ENCODE measurements at places on chromosomes 13 and 19.

- DNase-seq = no peak
Observed at GRCh38 chr19:8578642-8579265, 1.5 kb upstream of the MYO1F start.

GRCh38 chr19:18493440-18494266, 28.2 kb downstream of the ELL start:
- DNase-seq = no peak

GRCh38 chr19:49663224-49663623, 2.4 kb downstream of the IRF3 start:
- no peak for DNase-seq

- DNase-seq = no peak
Observed at GRCh38 chr13:40876020-40876738, 86.8 kb downstream of the SLC25A15 start.

GRCh38 chr13:100535426-100536135, 53.0 kb downstream of the GGACT start:
- no peak for DNase-seq

DNA sequence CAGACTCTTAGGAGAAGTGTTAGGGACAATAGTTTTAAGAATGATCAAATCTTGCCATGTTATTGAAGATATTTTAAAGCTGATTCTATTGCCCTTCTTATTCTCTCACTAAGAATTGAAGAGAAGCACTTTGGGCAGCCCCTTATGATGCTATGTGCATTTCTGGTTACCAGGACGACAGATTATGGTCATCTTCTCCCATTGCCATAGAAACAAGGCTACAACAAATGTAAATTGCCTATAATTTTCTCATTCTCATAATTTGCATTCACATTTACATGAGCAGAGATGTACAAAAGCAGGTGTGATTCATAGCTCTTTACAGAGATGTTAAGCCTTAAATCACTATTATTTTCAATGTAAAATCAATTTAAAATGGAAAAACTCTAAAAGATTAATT, 137.3 kb upstream of the PCDH9 start:
- DNase-seq = no peak

DNA sequence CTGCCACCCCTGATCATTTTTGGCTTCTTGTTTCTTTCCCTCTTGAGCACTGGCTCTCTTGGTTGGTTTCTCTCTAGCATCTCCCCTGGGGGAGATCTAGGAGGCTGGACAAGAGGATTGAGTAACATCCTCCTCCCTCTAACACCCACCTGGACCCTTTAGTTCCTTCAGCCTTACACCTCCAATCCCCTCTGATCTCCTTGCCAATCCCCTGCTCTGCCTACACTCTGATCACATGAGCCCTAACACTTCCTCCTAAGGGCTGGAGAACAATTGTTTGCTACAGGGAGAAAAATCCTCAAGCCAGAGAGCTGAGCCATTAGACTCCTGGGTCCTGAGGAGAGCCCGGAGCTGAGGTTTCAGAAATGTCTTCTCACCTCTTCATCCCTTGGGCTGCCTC, 65.9 kb upstream of the ADGRL1 start:
- DNase-seq = no peak

GRCh38 chr19:17052439-17052838, 22.8 kb downstream of the HAUS8 start:
- no peak for DNase-seq

DNA sequence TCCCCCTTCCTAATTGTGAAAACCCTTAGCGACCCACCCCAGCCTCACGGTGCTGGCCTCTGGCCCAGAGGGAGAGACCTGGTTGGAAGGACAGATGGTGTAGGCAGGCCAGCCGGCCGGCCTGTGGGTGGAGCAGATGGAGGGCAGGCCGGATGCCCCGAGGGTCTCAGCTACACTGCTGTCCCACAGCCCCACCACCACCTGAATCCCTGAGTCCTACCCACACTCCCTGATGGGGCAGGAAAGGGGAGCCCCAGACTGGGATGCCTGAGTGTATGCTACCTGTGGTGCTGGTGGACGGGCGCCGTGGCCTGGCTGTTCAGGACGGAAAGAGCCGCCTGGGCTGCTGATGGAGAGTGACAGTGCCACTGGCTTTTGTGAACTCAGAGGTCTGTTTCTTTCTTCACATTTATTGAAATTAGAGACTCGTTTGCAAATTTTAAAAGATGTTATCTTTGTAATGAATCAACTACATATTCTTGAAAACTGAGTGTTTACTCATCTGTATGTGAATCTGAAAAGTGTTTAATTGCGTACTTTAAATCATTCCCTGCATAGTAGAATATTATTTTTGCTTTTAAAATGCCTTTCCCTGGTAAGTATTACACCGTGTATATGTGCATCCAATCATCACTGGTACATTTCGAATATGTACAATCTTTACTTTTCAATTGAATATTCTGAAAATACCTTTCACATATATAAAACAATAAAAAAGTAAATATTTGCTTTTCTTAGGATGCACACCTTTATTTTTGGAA, 35.7 kb downstream of the TFDP1 start:
- no peak for DNase-seq

DNA sequence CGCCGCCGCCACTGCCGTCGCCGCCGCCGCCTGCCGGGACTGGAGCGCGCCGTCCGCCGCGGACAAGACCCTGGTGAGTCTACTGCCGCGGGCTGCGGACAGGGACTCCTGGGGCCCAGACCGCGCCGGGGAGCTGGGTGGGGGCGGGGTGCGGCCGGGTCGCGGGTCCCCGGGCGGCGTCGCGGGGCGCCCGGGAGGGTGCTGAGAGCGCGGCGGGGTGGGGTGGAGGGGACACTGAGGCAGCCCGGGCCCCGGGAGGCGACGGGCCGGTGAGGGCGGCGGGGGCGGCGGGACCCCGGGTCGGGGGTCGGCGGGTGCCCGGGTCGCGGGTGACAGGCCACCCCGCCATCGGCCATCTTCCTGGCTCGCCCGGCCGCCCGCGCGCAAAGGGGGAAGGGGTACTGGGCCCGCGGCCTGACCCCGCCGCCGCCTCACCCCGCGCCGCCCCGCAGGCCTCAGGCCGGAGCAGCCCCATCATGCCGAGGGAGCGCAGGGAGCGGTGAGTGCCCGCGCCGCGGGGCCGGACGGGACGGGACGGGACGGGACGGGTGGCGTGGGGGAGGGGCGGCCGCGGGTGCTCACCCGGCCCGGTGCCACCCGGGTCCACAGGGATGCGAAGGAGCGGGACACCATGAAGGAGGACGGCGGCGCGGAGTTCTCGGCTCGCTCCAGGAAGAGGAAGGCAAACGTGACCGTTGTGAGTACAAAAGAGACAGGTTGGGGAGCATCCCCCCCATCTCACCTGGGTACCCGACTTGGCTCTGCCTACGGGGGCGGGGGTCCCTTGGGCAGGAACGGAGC, 489 bp downstream of the CCNE1 start:
- no peak for DNase-seq

DNA sequence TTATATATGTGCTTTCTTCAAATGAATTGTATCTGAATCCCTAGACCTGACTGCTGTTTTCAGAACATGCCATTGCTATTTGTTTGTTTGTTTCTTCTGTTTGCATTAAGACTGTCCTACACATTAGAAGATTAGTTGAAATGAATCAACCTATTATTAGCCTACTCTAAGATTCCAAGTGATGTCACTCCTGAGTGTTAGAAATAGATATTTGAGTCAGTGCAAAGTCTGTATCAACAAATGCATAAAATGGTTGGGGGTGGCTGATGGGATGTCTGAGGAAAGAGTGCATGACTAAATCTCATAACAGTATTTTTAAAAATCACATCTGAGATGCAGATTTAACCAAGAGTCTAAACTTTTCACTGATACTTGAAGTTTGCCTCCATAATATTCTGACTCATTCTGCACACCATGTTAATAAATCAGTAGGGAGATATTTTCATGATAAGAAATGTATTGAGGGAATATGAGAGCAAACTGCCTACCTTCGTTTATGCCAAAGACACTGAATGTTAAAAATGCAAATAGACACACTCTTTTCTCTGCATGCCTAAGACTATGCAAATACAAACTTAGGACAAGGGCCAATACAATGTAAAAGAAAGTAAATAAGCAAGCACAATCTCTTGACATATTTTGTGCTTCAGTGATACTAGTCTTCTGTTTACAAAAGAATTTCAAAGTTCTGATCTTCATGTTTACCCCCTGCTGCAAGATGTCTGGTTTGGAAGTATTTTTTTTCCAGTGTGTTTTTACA, 253.3 kb downstream of the LIG4 start:
- no peak for DNase-seq

GRCh38 chr13:27081893-27082679, 89.5 kb downstream of the USP12 start:
- no peak for DNase-seq

GRCh38 chr13:82358284-82358683, 1524.0 kb downstream of the SLITRK1 start:
- no peak for DNase-seq

- DNase-seq = no peak
Observed at GRCh38 chr19:5313307-5313706, 27.3 kb downstream of the PTPRS start.

GRCh38 chr13:21526707-21527540, 67.8 kb upstream of the ZDHHC20 start:
- DNase-seq = no peak

GRCh38 chr19:18685597-18686190, 2.2 kb downstream of the CRTC1 start:
- no peak for DNase-seq

- DNase-seq = peak; percentile 61
Observed at GRCh38 chr13:107373551-107373950, 805.6 kb upstream of the ARGLU1 start.

DNA sequence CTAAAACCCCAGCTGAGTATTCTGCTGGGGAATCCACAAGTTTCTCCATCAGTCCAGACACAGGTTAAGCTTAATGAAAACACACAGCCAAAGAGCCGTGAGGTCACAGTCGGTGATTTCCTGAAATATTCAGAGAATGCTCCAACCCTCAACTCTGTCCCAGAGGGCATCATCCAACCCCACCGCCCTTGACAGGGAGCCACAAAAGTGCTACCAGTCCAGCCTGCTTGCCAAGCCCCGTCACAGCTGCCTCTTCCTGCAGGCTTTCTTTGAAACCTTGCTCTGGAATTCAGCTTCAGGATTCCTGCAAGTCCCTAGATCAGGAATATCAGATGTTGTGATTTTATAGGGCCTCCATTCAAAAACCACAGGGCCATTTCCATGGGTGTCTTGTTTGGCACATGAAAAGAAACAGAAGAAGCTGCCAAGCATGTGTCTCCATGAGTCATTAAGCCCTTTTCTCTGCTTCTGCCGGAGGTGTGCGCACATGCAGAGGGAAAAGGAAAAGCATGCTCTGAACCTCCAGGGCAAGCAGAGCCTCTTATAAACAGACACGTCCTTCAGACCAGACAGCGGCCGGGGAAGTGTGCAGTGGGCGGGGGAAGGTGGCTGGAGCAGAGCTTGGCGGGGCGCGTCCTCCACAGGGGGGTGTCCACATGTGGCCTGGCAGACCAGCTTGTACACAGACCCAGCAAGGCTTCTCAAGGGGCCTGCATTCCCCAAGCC, 164.7 kb downstream of the KATNAL1 start:
- DNase-seq = peak; percentile 96

DNA sequence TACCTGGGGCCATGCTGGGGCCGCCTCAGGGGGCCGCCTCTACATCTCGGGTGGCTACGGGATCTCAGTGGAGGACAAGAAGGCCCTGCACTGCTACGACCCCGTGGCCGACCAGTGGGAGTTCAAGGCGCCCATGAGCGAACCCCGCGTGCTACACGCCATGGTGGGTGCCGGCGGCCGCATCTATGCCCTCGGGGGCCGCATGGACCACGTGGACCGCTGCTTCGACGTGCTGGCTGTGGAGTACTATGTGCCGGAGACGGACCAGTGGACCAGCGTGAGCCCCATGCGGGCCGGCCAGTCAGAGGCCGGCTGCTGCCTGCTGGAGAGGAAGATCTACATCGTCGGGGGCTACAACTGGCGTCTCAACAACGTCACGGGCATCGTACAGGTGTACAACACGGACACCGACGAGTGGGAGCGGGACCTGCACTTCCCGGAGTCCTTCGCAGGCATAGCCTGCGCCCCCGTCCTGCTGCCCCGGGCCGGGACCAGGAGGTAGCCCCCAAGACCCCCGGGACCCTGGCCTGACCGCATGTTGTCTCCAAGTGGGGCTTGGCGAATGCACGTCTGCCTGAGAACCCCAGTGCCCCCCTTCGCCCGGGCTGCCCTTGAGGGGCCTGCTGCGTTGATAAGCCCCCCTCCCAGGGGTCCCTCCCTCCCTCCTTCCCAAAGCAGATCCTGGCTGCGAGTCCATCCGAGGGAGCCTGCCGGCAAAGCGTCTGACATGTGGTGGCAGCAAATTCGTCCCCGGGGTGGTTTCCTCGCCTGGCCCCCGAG, 14.5 kb upstream of the CRTC1 start:
- no peak for DNase-seq

GRCh38 chr19:43541920-43542650, 9.1 kb downstream of the ZNF575 start:
- no peak for DNase-seq

DNA sequence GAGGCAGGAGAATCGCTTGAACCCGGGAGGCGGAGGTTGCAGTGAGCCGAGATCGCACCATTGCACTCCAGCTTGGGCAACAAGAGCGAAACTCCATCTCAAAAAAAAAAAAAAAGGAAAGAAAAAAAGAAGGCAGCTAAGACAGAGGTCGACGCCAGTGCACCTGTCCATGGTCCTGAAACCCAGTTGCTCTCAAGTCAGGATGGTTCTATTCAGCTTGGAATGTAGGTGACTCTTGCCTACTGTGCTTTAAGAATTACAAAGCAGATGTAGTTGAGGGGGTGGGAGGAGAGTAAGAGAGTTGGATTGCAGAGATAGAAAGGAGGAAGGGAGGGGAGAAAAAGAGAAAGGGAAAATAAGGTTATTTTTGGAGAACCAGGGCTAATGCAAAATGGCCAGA, 18.7 kb downstream of the CACNG7 start:
- DNase-seq = peak; percentile 12

DNA sequence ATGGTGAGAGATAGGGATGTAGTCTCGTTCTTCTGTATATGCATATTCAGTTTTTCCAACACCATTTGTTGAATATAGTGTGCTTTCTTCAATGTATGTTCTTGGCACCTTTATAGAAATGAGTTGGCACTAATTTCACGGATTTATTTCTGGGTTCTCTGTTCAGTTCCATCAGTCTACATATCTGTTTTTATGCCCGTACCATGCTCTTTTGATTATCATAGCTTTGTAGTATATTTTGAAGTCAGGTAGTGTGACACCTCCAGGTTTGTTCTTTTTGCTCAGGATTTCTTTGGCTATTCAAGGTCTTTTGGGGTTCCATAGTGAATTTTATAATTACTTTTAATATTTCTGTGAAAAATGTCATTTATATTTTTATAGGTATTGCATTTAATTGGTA, 14.5 kb upstream of the ZNF793 start:
- no peak for DNase-seq

- DNase-seq = no peak
Observed at GRCh38 chr13:44396701-44397580, 23.3 kb downstream of the SERP2 start.

DNA sequence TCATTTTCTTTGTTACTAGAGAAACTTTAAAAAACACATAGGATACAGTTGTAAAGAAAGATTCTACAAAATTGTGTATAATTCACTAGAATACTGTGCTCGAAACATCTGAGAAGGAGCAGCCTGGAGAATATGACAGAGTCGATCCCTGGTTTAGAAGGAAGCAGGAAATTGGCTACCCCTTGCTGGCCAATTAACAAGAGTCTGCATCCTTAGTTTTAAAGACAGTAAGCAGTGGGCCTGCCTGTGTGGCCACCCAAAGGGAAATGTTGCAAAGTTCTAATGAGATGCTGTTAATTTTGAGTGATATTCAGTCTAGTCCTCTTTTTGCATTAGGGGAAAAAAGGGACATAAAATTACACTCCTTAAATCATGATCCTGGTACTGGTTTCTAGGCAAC, 988.6 kb downstream of the PCDH17 start:
- no peak for DNase-seq

- DNase-seq = peak; percentile 72
Observed at GRCh38 chr13:26186118-26186870, 35.8 kb downstream of the RNF6 start.

Measured in GM04504 (cell line).